ENCODE measurements at places on chromosomes 4 and X. TPM values are rescaled to one million over a fixed set of nuclear protein-coding genes. Genes with fewer than 3 reads are reported as not detected.

The EFHC2 gene
- total RNA-seq = 3.3 TPM

The ARL13A gene
- not detected for total RNA-seq

- no peak overlapping the region for H3K4me3 ChIP-seq
- no peaks in the 10 kb centered on the region for H3K36me3 ChIP-seq
- no peak overlapping the region for H3K27ac ChIP-seq
- DNase-seq = no peak
- H3K27me3 ChIP-seq = no peaks in the 10 kb centered on the region
Measured at GRCh38 chr4:188201851-188202250, 62.6 kb downstream of the TRIML1 start.

DNA sequence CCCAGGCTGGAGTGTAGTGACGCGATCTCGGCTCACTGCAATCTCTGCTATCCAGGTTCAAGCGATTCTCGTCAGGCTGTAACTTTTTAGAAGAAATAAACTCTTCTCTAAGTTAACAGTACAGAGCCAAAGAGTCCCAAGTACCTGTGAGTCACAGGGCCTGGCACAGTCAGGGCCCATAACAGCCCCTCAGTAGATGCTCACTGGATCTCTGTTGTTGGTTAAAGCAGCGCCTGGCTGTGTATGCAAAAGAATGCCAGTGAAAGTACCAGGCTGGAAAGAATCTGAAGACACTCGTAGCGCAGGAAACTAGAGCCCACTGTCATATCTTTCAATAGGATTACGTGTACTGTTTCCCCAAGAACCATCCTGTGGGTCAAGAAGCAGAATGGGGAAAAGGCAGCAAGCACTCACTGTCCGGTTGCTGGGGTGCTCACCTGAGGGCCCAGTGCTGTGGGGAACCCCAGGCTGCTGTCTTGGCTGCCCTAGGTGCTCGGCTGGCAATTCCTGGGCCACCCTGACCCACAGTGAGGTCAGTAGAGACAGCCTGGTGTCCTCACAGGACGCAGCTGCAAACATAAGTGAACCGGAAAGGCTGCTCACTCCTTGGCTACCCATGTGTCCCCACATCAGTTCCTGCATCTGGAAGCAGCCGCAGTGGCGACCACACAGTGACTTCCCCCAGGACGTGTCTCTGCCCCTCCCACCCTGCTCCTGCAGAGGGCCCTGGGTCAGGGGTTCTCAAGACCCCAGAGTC is 3.1 kb upstream of the SLBP start:
- H3K4me1 ChIP-seq = peaks cover 70% of the 10 kb centered on the region
- DNase-seq = no peak
- H3K4me3 ChIP-seq = no peak overlapping the region
- H3K36me3 ChIP-seq = peaks cover 31% of the 10 kb centered on the region
- no peak overlapping the region for H3K27ac ChIP-seq

The KCNIP4 gene
- 0.19 TPM for total RNA-seq

- H3K4me3 ChIP-seq = peak overlapping the region; percentile 90
- H3K27me3 ChIP-seq = no peaks in the 10 kb centered on the region
- H3K4me1 ChIP-seq = peaks cover 46% of the 10 kb centered on the region
- H3K27ac ChIP-seq = peak overlapping the region; percentile 97
- DNase-seq = no peak
Measured at GRCh38 chr4:128286474-128287058, 1.0 kb downstream of the PGRMC2 start.

GRCh38 chrX:155514225-155514624 is 55.8 kb upstream of the F8A3 start:
- no peaks in the 10 kb centered on the region for H3K4me1 ChIP-seq
- H3K27me3 ChIP-seq = no peaks in the 10 kb centered on the region
- DNase-seq = no peak
- no peak overlapping the region for H3K4me3 ChIP-seq

DNA sequence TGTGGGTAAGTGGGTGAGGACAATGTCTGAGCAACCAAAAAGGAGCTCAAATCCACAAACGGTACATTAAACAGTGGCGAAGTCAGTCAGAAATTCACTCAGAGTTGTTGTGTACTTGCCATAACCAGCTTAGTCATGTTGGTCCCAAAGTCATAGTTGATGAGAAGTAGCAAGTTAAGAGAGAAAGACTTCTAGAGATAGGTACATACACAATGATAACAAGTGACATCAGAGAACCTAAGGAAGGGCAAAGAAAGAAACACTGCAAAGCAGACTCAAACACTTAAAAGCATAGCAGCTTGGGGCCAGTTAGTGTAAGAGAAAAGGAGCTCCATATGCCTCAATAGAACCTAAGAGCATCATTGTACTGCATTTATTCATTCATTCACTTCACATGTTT is 30.2 kb downstream of the DYNLT3 start:
- H3K4me1 ChIP-seq = no peaks in the 10 kb centered on the region
- no peaks in the 10 kb centered on the region for H3K36me3 ChIP-seq
- H3K27ac ChIP-seq = no peak overlapping the region
- no peak overlapping the region for H3K4me3 ChIP-seq
- DNase-seq = no peak
